ENCODE measurements at places on chromosomes 5 and 9. TPM values are rescaled to one million over a fixed set of nuclear protein-coding genes. Genes with fewer than 3 reads are reported as not detected.

OXCT1 gene
- 11.7 TPM for total RNA-seq

- peak overlapping the region; percentile 82 for H3K4me3 ChIP-seq
- peak overlapping the region; percentile 61 for H3K27ac ChIP-seq
- H3K27me3 ChIP-seq, result no peaks in the 10 kb centered on the region
- DNase-seq, result peak; percentile 58
- peaks cover 6% of the 10 kb centered on the region for H3K4me1 ChIP-seq
Observed at GRCh38 chr9:135480071-135480939, 723 bp downstream of the PPP1R26 start.

ADGRV1 gene
- 12.6 TPM for total RNA-seq

- no peak overlapping the region for H3K4me3 ChIP-seq
- no peaks in the 10 kb centered on the region for H3K36me3 ChIP-seq
- no peaks in the 10 kb centered on the region for H3K27me3 ChIP-seq
- no peak for DNase-seq
Observed at GRCh38 chr5:130206686-130207085, 302.4 kb downstream of the CHSY3 start.

DNA sequence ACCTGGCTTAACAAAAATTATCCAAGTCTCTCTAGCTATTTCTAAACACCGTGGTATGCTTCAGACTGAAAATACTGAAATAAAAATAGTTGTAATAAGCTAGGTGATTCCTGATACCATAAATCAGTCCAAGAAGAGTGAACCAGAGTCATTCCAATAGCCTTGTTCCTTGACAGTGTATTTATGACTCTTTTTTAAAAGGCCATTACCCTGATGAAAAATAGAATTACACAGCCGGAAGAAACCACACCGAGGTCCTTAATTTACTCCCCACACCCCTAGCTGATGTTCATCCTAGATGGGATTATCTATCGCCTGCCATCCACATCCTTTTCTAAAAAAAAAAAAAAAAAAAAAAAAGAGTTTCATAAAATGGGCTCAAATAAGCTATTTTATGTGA is 457.6 kb upstream of the GRAMD2B start:
- H3K27ac ChIP-seq, result no peak overlapping the region
- no peaks in the 10 kb centered on the region for H3K4me1 ChIP-seq
- H3K27me3 ChIP-seq, result no peaks in the 10 kb centered on the region
- no peak overlapping the region for H3K4me3 ChIP-seq
- no peaks in the 10 kb centered on the region for H3K36me3 ChIP-seq

GRCh38 chr5:69467442-69468225 is 25.0 kb upstream of the OCLN start:
- H3K4me3 ChIP-seq, result no peak overlapping the region
- H3K36me3 ChIP-seq, result no peaks in the 10 kb centered on the region

DNA sequence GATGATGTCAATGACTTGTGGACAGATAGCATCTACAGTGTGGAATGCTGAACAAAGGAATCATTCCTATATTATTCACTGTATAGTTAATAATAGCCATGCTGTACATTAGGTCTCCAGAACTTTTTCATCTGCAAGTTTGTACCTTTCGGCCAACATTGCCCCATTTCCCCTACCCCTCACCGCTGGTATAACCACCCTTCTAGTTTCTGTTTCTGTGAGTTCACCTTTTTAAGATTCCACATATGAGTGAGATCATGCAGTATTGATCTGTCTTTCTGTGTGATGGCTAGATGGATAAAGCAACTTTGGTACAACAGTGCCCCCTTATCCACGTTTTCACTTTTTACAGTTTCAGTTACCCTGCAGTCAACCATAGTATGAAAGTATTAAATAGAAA is 18.8 kb upstream of the ALDH1B1 start:
- no peak overlapping the region for H3K27ac ChIP-seq
- no peaks in the 10 kb centered on the region for H3K36me3 ChIP-seq
- H3K4me3 ChIP-seq, result no peak overlapping the region
- DNase-seq, result no peak
- H3K4me1 ChIP-seq, result peaks cover 7% of the 10 kb centered on the region

PDLIM4 gene
- 18.5 TPM for total RNA-seq

Measured in testis (tissue), 5 donors.